GM12864 (cell line): ENCODE measurements at places on chromosomes 16 and 17.
A peak's percentile ranks its signal among the peaks of the same experiment; 100 is the strongest.

- no peak for DNase-seq
These were observed 3.1 kb downstream of the CTRB2 start for GRCh38 chr16:75203667-75204409.

- DNase-seq = no peak
These were observed 131.5 kb upstream of the CHMP6 start for GRCh38 chr17:80860101-80860671.

DNA sequence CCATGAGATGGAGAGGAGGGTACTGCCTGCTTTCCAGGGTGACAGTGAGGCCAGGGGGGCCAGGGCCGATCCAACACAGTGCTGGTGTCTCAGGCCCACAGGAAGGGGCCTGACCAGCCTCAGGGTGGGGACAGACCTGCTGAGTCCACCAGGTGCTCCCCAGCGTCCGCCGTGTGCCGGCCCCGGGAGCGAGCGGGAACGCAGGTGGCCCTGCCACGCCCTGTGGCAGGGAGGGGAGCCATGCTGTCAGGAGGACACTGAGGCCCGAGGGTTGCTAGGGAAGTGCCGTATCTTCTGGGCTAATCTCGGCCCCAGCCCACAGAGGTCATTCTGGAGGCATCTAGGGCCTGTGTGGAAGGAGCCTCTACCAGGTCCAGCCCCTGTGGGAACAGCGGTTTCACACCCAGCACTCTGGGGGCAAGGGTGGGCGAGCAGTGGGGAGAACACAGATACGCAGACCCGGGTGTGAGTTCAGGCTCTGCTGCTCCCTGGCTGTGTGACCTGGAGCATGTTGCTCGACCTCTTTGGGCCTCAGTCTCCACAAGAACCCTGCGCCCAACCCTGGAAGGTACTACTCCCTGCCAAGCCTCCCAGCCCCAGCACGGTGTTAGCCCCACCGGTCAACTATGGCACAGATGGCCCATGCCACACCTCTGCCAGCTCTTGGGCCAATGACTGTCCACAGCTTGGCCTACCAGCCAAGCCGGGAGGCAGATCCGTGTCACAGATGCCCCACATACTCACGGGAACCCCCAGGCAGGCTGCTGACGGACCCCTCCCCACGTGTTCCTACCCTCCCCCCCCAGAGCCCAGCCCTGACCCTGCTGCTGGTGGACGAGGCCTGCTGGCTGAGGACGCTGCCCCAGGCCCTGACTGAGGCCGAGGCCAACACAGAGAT is 43.9 kb upstream of the ZC3H18 start:
- DNase-seq = no peak

DNA sequence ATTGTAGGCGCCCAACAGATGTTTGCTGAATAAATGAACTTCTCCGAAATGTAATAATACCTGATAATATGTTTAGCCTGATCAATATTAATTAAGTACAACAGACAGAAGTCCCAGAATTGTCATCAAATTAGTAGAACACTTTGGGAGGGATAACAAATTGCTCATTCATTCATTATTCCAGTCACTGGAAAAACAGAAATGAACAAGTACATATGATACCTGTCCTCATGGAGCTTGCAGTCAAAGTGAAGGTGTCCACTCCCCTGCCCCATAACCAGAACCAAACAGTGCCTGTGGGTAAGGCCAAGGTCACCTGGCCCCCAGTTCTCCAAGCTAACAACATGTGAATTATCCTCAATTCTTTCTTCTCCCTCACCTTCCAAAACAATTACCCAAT is 42.8 kb downstream of the MYO1D start:
- DNase-seq = no peak

- DNase-seq = no peak
These were observed 3.5 kb upstream of the C16orf74 start for GRCh38 chr16:85754413-85754812.

GRCh38 chr17:32755045-32755805 is 121.7 kb downstream of the MYO1D start:
- DNase-seq = peak; percentile 27

DNA sequence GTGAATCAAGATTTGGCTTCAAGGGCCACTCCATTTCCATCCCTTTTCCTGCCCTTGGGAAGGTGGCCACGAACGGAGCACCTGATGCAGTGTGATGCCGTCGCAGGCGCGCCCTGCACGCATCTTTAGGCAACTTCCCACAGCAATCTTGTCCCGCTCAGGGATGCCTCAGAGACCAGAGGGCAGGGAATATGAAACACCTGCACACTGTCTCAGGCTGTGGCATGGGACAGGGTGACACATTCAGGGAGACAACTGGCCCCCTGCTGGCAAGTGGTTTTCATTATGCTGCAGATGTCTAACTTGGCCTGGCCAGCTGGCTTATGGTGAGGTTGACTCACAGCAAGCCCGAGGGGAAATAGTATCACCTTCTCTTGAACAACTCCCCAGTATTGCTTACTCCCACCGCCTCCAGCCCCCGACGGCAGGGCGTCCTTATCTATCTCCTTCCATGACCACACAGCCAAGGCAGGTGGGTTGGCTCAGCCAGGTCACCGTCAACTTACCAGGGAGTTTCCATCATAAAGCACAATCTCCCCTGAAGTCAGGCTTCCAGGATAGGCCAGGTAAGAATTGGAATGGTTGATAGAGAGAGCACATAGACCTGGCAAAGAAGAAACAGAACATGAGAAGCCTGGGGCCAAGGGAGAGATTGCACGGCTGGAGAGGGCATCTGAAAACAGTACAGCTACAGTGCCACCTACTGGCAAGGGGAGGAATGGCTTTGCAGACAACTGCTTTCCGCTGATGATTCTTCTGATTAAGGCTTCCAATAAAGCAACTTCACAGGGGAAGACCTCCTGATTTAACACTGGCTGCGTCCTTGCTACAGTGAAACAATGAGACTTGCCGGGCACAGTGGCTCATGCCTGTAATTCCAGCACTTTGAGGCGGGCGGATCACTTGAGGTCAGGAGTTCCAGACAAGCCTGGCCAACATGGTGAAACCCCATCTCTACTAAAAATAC is 21.1 kb downstream of the WIPI1 start:
- DNase-seq = no peak

- DNase-seq = no peak
These were observed 19.5 kb downstream of the CBX4 start for GRCh38 chr17:79819534-79820276.

DNA sequence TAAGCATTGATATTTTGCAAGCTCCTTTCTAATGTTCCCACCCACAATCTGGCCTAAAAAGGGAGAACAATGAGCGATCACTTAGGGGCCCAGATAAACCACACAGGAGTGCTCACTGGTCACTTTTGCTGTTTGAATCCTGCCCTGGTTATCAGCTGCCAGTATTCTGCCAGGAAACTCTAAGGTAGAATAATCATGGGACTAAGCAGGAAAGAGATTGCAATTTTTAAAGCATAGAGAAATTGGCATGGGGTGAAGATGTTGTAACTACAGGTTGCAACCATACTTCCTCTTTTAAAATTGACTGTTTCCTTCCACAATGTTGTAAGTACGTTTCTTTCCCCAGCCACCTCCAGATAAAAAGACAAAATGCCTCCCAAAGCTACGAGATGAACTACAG is 251.2 kb upstream of the CDH11 start:
- no peak for DNase-seq

GRCh38 chr16:84647828-84648594 is at the start of gene KLHL36:
Gene KLHL36 (plus strand): TSS chr16:84648511. CDS start chr16:84650868, 2,357 bp downstream.
- no peak for DNase-seq

GRCh38 chr17:81400154-81400977 is 5.1 kb downstream of the BAHCC1 start:
- DNase-seq = no peak

DNA sequence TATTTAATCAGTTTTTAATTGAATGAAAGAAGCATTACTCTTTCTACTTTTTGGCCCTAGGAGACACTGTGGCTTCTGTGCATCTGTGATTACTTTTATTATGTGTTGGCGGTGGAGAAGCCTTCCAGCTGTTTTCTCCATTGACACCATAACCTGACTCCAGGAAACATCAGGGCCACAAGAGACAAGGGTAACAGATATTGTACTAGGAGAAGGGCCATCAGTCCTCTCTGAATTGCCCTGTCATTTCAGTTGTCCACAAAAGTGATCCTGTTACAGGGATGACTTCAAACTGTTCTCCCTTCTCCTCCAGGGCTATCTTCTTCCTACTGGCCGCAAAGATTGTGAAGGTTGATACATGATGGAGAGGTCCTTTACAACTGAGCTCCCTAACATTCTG is 14.6 kb downstream of the KRT39 start:
- DNase-seq = no peak

DNA sequence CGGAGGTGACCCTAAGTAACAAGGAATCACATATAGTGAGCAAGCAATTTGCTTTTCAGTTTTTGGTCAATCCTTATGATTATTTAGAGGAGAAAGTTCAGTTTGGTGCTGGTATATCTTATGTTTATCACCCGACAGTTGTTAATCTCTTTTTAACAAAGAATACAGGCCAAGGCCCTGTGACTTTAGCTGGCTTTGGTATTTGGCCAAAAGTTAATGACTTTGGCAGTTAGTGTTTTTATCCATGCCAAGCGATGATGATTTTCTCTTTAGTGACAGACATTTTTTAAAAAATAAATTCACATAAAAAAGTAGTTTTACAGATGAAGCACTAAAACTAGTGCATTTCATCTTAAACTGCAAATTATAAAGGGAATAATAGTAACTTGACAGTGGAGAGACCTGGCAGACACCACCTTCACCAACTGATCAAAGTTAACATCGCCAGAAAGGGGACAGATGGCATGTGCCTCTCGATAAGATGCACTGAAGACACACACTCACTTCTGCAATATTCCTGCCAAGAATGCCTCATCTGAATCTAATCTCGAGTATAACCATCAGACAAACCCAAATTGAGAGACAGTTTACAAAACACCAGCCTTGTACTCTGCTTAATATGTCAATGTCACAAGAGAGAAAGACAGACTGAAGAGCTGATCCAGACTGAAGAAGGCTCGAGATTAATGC is 6.9 kb downstream of the DEXI start:
- no peak for DNase-seq

DNA sequence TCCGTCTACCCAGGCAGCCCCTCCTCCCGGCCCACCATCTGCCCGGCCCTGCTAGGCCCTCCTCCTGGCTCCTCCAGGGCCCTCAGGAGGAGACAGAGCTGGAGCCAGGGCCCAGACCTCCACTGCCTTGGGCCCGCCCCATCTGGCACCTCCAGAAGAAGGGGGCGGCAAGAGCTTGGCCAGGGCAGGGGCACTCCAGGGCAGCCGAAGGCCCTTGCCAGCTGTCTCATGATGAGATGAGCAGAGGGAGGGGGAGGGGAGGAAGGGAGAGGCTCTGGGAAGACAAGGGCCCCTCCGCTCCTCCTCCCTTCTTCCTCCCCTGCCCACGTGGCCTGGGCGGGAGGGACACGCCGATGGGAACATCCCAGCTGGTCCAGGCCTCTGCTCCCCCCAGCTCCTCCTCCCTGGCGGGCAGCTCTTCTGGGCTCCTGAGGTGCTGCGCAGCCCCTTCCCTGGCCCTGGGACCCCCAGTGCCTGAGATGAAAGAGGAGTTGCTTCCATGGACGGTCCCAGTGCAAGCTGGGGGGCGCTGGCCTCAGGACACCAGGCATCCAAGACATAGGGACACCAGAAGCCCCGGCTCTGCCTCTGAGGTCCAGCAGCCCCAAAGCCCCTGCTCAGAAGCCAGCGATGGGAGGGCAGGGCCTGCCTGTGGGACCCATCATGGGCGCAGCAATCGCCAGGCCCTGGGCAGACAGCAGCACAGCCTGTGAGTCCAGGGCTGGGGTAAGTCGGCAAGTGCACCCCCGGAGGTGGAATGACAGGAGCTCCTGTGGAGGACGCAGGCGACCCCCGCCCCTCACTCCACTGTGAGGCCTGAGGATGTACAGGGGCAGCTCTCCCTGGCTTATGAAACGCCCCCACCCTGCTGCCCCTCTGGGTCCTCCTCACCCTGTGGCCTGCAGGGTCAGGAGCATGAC is 23.6 kb upstream of the ENPP7 start:
- DNase-seq = no peak

DNA sequence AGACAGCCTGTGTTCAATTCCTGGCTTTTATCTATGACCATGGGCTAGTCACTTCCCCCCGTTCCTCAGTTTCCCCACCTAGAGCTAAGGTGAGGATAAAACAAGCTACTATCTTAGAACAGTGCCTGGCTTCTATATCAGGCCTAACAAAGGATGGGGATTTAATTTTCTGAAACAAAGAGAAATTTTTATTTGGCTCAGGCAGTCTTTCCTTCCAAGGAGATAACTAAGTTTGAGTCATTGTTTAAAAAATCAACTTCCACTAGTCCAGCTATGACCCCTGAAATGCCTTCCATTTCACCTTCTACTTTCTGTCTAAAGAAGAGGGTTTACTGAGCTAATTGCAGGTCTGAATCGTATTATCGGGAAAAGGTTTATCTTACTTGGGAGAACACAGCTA is 99.0 kb downstream of the CMIP start:
- DNase-seq = no peak

- DNase-seq = no peak
These were observed 19.1 kb upstream of the CACNG1 start for GRCh38 chr17:67025216-67025792.

DNA sequence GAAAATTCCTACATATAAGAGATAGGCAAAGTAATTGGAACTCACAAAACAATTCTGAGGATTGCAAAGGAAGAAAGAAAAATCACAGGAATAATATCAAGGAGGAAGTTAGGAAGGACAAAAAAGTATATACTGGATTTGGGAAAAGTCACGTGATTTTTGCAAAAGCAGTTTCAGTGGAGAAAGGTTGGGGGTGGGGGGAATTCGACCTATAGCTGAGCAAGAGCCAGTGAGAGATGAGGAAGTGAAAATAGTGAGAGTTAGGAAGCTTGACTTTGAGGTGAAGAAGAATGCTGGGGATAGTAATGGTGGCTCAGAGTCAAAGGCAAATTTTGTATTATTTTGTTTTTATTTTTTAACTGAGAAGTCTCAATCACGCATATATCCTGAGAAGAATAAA is 438.0 kb upstream of the PMFBP1 start:
- no peak for DNase-seq
